ENCODE measurements at places on chromosomes 2 and 18.
A peak's percentile ranks its signal among the peaks of the same experiment; 100 is the strongest.

DNA sequence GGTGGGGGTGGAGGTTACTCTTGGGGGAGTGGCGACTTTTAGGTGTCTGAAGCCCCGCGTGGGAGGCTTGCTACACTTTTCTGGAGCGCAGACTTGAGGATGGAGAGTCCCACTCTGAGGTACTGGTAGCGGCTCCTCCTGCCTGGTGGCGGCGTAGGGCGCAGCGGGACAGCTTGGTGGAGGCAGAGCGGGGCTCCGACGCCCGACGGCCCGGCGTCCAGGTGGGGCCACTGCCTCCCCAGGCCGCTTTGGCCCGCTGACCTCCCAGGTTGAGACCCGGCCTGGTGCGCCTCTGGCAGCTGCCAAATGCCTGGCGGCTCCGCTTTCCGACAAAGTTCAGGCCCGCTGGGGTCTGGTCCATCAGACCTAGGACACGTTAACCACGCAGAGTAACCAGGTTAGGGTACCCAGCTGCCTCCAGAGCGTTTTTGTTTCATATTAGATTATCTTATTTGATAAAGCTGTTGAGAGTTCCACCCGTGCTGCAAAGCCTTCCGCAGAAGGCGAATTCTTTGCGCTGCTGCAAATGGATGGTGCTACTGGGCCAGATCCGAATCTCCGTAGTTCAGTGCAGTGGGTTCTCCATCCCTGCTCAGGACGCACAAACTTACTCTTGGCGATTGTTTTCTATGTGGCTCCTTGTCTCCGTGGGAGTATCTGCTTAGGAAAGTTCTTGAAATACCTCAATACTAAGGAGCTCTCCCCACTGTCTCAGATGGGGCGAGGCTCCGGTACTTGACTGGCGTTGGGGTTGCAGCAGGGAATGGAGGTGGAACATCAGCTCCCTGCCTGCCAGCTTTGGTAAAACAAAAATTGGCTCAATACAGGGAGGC is 405.9 kb downstream of the XIRP2 start:
- peak; percentile 75 for DNase-seq

DNA sequence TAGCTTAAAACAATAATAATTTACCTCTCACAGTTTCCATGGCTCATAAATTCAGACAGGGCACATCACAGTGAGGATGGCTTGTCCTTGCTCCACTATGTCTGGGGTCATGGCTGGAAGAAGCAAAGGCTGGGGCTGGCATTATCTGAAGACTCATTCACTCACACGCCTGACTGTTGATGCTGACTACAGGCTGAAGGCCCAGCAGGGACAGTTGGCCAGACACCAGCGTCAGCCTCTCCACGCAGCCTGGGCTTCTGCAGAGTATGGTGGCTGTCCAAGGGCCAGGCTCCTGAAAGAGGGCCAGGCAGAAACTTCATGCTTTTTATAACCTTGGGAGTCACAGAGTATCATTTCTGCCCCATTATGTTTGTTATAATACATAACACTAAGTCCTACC is 33.4 kb downstream of the YPEL5 start:
- no peak for DNase-seq

- DNase-seq, result no peak
These were observed 78.5 kb downstream of the TANC1 start for GRCh38 chr2:159046966-159047365.

DNA sequence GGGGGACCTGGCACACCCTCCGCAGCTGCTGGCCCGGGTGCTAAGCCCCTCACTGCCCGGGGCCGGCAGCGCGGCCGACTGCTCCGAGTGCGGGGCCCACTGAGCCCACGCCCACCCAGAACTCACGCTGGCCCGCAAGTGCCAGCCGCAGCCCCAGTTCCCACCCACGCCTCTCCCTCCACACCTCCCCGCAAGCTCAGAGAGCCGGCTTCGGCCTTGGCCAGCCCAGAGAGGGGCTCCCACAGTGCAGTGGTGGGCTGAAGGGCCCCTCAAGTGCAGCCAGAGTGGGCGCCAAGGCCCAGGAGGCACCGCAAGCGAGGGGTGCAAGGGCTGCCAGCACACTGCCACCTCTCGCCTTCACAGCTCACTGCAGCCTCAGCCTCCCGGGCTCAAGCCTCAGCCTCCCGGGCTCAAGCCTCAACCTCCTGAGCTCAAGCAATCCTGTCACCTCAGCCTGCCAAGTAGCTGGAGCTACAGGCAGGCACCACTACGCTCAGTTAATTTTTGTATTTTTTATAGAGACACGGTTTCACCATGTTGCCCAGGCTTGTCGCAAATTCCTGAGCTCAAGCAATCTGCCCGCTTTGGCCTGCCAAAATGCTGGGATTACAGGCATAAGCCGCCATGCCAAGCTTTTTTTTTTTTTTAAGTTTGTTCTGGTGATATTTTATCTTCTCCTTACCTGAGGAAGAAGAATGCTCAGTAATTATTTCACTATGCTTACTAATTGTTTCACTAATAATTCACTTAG is 71.7 kb upstream of the CDCA7 start:
- no peak for DNase-seq

GRCh38 chr2:181130686-181131085 is 150.3 kb downstream of the UBE2E3 start:
- no peak for DNase-seq

Data from eye (tissue), 1 donor.